ENCODE measurements at places on chromosomes 7 and 10.

- DNase-seq = no peak
These were observed 20.5 kb upstream of the COL1A2 start for GRCh38 chr7:94374231-94374630.

GRCh38 chr7:92695308-92696261 lies 105.4 kb upstream of the FAM133B start:
- DNase-seq = no peak

GRCh38 chr10:74932648-74933047 lies 106.2 kb downstream of the KAT6B start:
- no peak for DNase-seq

DNA sequence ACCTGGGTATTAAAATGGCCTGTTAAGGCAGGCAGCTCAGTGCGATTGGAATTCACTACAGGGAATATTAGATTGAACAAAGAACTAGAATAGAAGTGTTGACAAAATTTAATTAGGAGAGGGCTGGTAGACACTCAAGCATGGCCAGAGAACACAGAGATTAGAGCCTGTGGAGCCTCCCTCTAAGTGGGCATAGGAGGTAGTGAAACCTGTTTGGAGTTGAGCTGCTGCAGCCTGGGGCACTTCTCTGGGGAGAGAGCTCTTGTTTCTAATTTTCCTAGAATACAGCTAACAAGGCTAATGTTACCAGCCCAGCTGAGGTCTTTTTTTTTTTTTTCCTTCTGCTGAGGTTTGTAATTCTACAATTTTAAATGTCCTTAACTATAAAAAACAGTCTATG lies 46.4 kb downstream of the TMEM168 start:
- no peak for DNase-seq

DNA sequence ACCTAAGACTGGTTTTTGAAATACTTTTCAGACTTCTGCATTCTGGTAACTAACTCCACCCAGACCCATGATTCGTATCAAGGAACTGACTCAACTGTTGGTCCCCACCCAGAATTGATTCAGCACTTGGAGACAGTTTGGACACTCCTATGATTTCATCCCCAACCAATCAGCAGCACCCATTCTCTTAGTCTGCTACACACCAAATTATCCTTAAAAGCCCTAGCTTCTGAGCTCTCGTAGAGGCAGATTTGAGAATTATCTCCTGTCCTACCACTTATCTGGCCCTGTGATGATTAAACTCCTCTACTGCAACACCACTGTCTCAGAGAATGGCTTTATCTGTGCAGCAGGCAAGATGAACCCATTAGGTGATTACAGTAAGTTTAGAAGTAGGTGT lies 7.7 kb upstream of the GSTO1 start:
- no peak for DNase-seq

DNA sequence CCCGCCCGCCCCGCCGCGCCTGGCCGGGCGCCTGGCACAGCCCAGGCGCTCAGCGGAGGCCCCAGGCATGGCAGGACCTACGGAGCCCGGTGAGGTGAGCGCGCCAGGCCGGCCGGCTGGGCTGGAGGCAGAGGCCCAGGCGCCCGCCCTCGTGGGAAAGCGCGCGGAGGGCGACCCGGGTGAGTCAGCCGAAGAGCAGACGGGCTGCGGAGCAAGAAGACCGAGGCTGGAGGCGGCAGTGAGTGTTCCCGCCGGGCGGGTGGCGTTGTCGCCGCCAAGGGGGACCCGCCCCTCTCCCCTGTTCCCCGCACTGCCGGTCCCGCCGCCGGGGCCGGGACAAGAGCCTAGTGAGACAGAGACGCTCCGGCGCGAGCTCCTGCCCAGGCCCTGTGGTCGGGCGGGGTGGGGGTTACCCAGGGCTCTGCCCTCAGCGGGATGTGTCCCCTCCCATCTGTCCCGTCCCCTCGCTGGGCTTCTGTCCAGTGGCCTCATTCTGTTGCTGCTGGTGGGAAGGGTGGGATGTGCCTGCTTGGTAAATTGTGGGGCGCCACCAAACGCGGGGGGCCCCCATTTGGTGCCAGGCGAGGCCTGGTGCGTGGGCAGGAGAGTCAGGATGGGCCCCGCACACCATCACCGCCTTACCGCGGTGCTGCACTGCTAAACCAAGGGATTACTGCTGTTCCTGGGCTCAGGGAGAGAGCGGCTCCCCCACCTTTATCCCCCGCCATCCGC lies 17.0 kb upstream of the NODAL start:
- DNase-seq = peak; percentile 70

GRCh38 chr7:28621369-28621841 lies 209.1 kb downstream of the CREB5 start:
- DNase-seq = no peak

- DNase-seq = no peak
These were observed 71.7 kb downstream of the MAP3K8 start for GRCh38 chr10:30505543-30506298.

GRCh38 chr10:663466-663751 lies 26.1 kb downstream of the DIP2C start:
- DNase-seq = no peak

DNA sequence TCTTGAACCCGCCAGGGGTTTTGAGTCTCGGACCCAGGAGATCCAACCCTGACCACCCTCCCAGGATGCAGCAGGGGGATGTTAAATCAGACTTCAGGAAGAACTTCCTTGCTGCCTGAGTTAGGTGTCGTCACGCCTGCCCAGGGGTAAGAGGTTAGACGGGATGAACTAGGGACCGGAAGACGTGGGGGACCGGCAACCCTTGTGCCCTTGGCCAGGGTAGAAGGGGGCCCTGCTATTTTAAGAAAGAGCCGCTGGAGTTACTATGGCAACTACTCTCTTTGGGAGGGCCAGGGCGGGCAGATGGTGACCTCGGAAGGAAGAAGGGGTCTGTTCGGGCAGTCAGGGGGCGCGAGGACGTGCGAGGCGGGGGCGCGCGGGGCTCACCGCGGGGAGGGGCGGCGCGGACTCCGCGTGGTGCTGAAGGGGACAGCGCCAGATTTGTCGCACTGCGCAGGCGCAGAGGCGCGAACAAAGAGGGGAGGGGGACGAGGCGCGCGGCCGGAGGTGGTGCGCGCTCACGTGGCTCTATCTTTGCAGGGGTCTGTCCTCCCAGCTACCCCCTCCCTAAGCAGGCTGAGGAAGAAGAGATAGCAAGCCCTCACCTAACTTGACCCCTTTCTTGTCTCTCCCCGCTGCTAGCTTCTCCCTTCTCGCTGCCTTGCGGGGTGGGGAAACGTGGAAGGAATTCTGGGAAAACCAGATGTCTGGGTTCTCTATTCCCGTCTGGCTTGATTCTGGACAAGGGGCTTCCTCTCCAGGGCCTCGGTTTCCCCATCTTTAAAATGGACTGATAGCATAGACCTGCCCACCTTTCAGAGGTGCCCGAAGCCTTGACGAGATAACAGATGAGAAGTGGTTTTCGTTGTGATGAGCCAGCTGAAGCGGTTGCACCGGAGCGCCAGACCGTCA lies 940 bp upstream of the PSD start:
- DNase-seq = peak; percentile 82

- DNase-seq = no peak
These were observed 436.1 kb upstream of the FOXK1 start for GRCh38 chr7:4245866-4246470.

DNA sequence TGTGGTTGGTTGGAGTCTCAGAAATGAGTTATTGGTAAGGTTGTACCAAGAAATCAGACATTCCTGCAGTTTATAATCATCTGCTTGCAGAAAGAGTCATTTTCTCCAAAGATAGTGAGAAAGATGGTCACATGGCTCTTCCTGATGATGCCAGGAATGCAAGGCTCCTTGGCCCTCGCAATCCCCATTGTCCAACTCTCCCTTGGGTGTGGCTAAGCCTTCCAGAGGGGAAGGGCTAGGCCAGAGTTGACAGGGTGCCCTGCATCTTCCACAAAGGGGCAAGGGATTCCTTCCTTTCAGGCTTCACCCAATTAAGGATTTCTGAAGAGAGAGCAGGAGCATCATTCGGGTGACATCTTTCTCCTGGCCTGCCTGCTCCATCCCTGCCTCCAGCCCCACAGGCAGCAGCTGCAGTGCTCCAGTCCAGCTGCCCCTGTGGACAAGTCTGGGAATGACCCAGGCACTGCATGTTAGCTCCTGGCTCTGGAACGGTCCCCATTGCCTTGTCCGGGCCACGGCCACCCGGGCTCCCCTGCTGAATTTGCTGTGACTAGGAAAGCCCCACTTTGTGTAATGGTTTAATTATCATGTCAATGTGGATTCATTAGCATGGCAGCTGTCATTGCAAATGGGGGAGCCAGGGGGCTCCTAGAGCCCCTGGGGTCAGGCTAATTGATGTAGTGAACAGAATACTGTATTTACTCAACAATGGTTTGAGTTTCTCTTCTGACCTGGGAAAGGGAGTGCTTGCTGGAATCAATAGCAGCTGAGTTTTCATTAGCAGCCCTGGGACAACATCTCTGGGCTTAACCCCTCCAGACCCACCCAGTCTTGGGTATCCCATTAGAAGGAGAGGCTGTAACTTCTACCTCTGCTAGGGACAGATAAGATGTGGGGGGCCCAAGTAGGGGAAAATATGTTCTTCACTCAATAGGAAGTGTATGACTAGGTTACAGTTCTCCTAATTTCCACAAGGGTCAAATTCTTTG lies 112.6 kb upstream of the TBX20 start:
- no peak for DNase-seq

DNA sequence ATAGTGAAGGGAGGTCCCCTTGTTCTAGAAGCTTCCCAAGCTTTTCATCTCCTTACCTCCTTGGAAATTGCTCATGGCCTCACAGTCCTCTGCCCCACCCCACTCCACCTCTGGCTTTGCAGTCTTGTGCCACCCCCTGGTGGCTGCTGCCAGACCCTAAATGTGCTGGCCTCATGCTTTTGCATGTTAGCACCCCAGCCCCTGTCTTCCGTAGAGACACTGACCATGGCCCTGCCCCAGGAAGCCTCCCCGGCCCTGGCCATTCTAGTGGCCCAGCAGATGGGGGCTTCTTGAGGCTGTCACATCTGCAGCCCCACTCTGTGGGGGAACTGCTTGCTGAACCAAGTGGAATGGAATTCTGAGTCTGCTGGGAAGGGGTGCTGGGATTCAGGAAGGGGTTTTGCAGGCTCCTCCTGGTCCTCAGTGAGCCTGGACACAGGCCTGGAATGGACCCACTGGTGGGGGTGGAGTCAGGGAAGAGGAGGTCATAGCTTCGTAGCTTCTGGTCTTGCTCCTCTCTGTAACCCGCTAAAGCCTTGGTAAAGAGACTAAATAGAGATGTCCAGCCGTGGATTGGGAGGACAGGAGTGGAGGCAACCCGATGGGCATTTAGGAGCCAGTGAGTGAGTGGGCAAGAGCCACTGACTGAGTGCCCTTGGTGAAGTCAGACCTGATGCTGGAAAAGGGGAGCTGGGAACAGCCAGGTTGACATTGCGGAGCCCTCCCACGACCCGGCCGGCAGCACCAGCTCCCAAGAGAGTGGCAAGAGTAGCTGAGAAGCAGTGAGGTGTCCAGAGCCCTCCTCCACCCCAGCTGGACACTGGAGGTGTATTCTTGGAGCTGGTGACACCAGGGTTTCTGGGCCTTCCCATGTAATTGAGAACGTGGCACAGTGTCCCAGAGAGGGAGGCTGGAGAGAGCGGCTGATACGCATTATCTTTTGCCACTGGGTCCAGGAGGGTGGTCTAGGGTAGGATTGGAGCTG lies 20.9 kb downstream of the RAMP3 start:
- DNase-seq = no peak

- DNase-seq = peak; percentile 71
These were observed 23.6 kb downstream of the ST8SIA6 start for GRCh38 chr10:17430647-17431355.

- DNase-seq = no peak
These were observed 261.4 kb upstream of the PITRM1 start for GRCh38 chr10:3433988-3434387.

GRCh38 chr7:20276705-20277472 lies 53.8 kb upstream of the ITGB8 start:
- DNase-seq = no peak

GRCh38 chr10:123227706-123228105 lies 73.5 kb downstream of the BUB3 start:
- no peak for DNase-seq

- no peak for DNase-seq
These were observed 64.4 kb upstream of the EBF3 start for GRCh38 chr10:130028465-130028819.

DNA sequence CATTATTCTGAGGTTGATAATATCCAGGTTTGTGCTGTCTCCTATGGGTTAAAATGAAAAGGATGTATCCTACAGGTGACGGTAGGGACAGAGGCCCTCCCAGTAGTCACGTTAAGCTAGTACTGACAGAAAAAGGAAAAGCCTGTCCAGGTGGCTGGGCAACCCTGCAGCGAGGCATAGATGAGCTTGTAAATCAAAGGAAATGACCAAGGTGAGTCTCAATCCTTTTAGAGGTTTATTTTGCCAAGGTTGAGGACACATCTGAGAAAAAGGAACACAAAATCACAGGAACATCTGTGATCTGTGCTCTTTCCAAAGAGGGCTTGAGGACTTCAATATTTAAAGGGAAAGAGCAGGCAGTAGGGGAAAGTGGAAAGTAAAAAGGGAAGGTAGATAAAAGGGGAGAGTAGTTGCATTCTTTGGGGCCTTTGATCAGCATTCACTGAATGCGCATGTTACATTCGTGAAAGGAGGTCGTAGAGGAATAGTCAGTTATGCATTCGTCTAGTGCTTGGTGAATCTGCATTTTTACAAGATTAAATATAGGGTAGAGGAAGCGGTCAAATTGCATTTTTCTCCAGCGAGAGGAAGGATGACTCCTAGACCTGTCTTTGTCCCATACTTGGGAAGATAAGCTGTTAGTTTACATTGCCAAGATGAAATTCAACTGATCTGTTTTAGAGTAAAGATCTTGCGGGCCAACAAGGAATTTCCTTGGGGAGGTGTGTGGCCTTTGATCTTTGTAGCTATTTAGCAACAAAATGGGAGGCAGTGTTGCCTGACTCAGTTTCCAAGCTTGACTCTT lies 884 bp upstream of the GSTO1 start:
- DNase-seq = no peak

- no peak for DNase-seq
These were observed 211.6 kb downstream of the INHBA start for GRCh38 chr7:41491308-41491707.

DNA sequence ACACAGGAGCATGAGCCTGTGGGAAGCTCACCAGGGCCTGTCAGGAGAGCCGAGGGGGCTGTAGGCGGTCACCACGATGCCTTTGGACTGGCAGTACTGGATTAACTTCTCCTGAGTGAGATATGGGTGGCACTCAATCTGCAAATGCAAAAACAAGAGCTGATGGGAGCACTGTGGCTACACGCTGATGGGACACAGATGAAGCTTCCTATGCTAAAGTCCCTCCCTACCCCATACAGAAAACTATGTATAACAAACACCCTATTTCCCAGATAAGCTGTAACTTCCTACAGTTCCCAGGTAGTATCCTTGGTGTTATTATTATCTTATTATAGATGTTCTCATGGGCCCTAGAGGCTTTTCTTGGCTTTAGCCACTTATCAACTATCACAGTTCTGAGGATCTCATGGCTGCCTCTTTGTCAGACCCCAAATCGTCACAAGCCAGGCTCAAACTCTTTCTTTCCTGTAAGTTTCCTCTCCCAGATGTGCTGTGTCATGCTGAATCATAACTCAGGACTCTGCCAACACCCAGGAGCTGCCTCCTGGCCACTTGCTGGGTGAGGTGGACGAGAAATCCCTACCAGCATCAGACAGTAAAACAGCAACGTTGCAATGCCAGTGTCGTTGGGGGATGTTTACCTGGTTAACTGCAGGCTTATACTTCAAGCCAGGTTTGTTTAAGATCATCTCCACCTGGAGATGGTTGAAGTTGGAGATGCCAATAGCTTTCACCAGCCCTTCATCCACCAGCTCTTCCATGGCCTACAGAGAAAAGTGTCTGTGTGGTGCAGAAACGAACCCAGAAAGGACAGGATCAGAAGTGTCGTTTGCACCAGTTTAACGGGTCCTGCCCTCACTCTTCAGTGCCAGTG lies 10.3 kb downstream of the AKR1B1 start:
- no peak for DNase-seq

- DNase-seq = peak; percentile 47
These were observed 31.5 kb upstream of the NRP1 start for GRCh38 chr10:33365871-33366411.
